AG08395 (cell line): ENCODE measurements at places on chromosomes 1 and 21.

- peak; percentile 25 for DNase-seq
Measured at GRCh38 chr1:21706151-21706835, 37.1 kb upstream of the RAP1GAP start.

- no peak for DNase-seq
Measured at GRCh38 chr1:173210283-173210682, 3.2 kb upstream of the TNFSF4 start.

- DNase-seq: no peak
Measured at GRCh38 chr1:52633291-52633754, 355 bp downstream of the SHISAL2A start.

DNA sequence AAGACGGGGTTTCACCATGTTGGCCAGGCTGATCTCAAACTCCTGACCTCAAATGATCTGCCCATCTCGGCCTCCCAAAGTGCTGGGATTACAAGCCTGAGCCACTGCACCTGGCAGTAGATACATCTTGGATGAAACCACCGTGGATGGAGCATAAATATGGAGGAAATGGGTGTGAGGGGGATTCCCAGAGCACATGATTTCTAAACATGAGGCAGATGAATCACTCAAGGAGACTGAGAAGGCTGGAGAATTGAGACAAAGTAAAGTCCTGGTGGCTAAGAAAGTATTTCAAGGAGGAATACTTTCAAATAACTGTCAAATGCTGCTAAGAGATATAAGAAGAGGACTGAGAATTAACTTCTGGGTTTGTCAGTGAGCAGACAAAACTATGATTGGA is 5.4 kb upstream of the PGBD5 start:
- no peak for DNase-seq

DNA sequence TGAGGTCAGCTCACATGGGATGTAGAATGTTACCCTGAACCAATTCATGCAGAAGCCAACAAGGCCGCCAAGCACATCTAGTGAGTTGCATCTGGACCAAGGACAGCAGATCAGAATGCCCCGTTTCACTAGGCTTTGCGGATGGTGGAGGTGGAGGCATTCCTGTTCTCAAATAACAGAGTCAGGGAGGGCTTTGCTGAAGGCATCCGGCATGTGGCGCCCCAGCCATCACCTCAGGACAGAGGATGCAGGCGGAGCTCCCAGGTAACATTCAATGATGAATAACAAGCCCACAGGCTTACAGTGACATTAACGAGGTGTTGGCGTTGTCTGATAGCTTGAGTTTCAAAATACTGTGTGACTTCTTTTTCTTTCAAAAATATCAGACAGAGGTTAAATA is 476.2 kb downstream of the CAMTA1 start:
- no peak for DNase-seq

DNA sequence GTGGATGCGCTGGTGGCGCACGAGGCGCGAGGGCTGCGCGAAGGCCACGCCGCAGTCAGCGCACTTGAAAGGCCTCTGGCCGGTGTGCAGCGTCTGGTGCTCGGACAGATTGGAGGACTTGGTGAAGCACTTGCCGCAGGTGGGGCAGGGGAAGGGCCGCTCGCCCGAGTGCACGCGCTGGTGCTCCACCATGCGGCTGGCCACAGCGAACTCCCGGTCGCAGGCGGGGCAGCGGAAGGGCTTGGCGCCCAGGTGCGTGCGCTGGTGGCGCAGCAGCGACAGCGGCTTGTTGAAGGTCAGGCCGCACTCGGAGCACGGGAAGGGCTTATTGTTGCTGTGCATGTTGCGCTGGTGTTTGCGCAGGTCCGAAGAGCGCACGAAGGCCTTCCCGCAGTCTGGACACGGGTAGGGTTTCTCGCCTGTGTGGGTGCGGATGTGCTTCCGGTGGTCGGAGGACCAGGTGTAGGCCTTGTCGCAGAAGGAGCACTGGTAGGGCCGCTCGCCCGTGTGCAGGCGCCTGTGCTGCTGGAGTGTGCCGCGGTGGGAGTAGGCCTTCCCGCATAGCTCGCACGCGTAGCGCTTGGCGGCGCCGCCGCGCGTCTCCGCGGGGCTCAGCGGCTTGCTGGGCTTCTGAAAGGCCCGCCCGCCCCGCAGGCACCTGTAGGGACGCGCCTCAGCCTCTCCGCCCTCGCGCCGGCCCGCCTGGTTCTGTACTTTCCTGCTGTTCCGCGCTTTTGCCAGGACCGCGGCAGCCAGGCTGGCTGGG is 4.7 kb downstream of the ZNF648 start:
- no peak for DNase-seq

GRCh38 chr21:34844924-34845238 is 176.1 kb downstream of the CLIC6 start:
- DNase-seq: no peak

DNA sequence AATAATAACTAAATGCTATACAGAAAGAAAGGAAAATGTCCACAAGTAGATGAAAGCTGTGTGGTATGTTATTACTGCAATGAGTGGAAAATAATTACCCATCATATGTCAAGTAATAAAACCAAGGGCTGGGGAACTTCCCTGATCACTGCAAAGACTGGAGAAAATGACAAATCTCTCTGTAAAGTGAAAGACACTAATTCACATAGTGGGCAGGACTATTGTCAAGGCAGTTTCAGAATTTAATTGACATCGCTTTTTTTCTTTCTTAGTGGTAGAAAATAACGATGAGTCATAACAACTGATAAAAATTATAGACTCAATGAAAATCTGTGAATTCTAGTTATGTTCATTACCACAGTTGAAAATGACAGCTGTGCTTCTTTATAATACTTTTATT is 153.7 kb upstream of the ST6GALNAC5 start:
- DNase-seq: no peak

GRCh38 chr1:157580179-157580827 is 17.6 kb downstream of the FCRL4 start:
- peak; percentile 40 for DNase-seq

DNA sequence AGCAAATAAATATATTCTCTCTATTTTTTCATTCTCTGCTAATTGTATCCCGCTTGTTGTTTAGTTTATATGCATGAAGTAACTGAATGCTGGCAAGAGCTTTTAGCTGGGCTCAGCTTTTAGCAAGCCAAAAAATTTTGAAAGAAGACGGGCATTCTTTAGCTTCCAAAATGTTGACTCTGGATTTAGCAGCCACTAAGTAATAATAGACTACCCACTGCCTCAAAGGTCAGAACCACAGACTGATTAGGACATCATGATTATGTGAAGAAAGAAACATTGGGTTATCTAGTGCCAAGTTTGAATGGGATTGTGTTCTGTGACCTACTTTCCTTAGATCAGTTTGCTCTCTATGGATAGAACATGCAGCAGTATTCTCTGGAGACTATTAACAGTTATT is 80.3 kb upstream of the DPH5 start:
- peak; percentile 40 for DNase-seq

DNA sequence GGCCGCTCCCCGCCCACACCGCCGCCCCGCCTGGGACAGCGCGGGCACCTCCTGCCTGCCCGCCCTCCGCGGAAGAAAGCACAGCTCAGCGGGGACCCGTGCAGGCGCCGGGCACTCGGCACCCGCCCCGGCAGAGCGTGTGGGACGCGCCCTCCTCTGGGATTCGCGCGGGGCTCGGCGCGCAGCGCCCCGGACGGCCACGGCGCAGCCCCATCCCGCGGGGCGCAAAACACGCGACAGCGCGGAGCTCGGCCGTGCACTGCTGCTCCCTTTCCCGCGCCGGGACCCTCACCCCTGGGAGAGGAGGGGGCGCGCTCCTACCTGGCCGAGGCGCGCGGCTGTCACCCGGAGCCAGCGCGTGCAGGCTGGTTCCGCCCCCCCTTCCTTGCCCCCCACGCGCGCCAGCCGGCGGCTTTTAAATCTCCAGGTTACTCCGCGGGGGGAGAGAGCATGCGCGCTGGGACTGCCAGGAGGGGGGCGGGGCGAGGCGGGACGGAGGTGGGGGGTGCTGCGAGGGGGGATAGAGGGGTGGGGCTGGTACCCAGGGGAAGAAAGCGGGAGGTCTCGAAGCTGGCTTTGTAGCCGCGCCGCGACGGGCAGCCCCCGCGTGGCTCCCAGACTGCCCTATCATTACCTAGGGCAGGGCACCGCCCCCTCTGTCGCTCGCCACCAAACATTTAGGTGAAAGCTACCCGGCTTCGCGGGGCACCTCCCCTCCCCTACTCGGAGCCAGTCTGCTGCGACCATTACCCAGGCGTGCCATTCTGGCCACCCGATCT is at the start of gene SLC45A3:
SLC45A3 (minus strand) TSS at position 437 of the 779 bp plus-strand sequence. CDS start 15,853 bp downstream, outside the sequence.
- peak; percentile 58 for DNase-seq

GRCh38 chr21:27225940-27226339 is 259.1 kb upstream of the ADAMTS5 start:
- DNase-seq: no peak

GRCh38 chr1:235147269-235147668 is 13.8 kb downstream of the RBM34 start:
- no peak for DNase-seq

DNA sequence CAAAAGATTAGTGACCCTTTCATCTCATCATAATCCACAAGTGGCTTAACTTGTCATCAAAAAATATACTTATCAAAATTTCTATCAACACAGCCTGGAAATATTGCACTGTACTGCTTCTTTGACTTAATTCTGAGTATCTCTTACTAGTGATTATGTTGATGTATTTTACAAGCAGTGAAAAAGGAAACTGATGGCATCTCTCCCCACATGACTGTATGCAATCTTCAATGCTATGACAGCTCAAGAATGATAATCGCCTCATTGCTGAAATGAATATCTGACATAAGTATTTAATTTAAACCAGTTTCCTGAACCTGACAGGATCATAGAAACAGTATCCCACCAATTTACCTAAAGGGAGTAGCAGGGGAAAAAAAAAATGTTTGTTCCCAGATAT is 79.5 kb downstream of the DPYD start:
- no peak for DNase-seq

DNA sequence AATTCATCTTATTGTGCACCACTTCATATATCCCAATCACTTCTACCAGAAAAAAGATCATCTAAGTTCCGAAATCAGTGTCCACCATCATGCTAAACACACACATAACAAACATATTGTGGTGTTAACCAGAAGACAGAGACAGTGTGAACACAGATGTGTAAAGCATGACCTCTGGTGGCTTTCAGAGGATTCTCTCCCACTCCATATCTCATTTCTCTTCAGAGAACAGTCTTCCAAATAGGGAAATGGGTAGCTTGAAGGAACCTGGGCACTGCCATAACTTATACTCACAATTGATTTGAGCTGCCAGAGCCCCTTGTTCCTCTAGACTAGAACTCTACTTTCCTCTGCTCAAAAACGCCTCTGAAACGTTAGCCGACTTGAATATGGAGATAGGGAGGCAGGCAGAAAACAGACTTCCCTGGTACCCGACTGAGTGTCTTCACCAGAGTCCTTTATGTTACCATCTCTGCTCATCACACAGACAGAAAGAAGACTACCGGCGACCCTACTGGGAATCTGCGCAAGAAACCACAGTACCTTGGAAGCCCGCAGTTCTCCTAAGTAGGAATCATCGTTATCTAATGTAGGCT is 1.8 kb upstream of the ELAPOR1 start:
- DNase-seq: peak; percentile 56

DNA sequence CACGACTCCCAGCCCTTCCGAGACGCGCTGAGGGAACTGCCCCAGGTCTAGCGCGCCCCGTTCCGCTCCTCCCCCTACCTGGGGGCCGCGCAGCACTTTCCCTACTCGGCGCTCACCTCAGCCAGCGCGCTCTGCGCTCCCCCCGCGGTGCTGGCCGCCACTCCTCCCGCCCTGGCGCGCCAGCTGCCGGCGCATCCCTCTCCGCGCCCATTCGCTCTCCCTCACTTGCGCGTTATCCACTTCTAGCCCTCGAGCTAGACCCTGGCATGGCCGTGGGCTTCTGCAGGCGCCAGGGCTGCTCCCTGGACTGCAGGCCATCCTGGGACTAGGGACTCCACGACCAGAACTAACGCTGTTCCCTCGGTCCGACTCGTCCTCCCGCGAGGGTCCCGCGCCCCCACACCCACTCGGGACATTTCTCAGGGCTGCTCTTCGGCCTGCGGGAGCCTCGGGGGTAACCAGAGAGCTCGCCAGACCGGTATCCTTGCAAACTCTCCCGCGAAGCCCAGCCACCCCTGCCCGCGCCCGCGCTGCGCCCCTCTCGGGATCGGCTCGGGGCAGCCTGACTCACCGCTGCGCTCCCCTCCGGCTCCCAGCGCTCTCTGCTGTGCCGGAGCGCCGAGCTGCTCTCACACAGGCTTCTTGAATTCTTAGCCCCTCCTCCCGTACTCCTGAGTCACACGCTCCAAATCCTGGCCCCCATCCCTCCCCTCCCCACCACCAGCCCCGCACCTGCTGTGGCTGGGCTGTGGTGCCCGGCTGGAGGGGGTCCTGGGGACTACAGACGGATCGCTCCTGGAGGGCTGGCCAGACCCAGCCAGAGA is at the start of gene NGF:
NGF (minus strand) TSS at position 617 of the 824 bp plus-strand sequence. CDS start 51,454 bp downstream, outside the sequence.
- DNase-seq: peak; percentile 87

DNA sequence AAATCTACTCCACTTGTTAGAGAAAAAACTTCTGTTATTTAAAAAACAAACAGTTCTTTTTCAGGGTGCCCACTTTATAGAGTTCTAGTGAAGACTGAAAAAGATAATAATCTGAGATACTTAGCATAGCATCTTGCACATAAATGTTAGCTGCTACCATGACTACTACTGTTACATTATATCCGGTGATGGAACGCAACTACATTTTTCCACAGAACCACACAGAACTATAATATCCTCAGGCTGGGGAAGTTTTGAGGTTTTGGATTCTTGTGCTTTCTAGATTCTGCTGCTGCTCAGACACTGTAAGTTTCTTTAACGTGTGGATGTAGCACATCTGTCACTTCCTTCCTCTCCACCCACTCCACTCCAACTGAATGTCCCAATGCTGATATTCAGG is 110.3 kb downstream of the PTPN14 start:
- no peak for DNase-seq

GRCh38 chr1:174724219-174724618 is 275.5 kb upstream of the CACYBP start:
- DNase-seq: no peak

DNA sequence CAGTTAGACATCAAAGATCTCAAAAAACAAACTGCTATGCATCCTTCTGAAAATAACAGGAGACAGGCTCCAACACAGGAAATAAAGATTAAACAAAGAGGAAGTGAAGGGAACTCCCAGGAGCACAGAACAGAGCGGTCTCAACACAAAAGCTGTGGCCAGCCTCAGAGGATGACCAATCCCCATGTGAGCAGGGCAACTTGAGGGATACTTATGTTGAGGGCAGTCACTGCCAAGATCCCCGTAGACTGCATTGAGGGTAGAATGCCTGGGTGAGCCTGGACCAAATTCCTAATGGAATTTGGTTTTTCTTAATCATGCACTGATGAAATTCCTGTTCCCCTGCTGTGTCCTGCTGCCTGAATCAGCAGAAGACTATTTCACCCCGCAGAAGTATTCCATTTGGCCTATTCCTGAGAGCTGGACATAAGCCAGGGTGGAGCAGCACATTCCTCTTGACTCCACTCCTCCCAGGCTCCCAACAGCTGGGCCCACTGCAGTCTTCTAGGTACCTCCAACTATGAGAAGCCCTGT is 49.0 kb downstream of the JAK1 start:
- peak; percentile 96 for DNase-seq

- no peak for DNase-seq
Measured at GRCh38 chr1:56435434-56436262, 143.7 kb downstream of the PLPP3 start.
